ENCODE measurements at places on chromosomes 5 and 9.

DNA sequence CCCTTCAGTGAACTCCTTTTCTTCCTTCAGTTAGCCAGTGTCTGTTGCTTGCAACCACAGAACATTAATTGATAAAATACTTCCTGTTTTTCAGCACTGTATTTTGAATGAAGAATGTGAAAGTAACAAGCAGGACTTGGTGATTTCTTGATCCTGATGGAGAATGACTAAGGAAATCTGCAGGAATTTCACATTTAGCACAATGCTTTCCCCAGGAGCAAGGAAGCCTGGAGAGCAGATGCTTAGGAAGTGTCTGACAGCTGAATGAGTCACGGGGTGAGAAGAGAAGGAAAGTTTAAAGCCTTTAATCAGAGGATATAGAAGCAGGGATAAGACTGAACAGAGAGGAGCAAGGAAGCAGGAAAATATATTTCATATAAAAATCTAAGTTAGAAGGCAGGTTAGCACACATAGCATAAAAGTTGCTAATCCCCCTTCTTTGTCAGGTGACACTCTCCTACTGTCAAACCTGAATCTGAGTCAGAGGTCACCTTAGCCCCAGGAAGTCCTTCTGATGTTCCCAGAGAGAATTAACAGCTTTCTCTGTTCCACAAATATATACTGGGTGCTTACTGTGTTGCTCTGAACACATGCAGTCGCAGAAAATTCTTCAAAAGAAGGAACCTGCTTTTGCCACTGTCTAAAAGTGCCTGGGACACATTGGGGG, 59.7 kb downstream of the GNA14 start:
- no peak for DNase-seq

GRCh38 chr5:157575381-157576020, at the start of gene ADAM19:
Gene ADAM19, minus strand, starts transcription at chr5:157575775. Its CDS starts 79 bp downstream, at chr5:157575696.
- DNase-seq, result peak; percentile 50

GRCh38 chr5:125521289-125521688, 774.9 kb upstream of the ZNF608 start:
- no peak for DNase-seq

DNA sequence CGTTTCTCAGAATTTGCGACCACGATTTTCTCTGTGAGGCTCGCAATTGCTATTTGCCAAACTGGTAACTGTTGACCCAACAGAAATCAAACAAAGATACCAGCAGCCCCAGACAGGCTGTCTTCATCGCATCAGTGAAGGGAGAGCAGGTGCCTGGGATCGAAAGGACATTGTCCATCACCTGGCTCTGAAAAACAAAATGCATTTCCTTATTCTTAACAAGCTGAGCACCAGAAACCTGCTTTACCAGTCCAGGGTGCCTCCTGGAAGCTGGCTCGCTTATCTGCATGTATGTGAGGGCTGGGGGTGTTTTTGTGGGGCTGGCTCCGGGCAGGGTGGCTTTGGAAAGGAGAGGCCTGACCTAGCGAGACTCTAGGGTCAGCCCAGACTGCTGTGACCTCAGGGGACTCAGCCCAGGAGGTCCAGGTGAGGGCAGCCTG, 24.7 kb downstream of the WWC1 start:
- no peak for DNase-seq

- DNase-seq, result no peak
Observed at GRCh38 chr9:14652729-14653377, 40.4 kb downstream of the ZDHHC21 start.

- no peak for DNase-seq
Observed at GRCh38 chr9:132788378-132788777, 89.7 kb downstream of the AK8 start.

DNA sequence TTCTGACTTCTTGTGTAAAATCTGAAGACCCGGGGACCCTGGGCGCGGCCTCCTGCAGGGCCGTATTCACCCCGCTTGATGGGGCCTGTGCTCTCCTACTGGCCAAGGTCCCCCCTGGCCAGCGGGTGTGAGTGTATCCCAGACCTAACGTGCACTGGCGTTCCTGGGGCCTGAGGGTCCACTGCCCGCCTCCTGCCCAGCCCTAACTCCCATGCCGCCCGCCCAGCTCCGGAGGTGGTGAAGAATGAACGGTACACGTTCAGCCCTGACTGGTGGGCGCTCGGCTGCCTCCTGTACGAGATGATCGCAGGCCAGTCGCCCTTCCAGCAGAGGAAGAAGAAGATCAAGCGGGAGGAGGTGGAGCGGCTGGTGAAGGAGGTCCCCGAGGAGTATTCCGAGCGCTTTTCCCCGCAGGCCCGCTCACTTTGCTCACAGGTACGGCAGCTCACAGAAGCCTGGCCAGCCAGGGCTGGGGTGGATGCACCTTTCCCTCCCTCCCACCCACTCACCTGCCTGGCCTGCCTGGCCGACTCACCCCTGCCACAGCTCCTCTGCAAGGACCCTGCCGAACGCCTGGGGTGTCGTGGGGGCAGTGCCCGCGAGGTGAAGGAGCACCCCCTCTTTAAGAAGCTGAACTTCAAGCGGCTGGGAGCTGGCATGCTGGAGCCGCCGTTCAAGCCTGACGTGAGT, 9.5 kb downstream of the GRK6 start:
- DNase-seq, result no peak

GRCh38 chr9:93020151-93020550, 38.4 kb upstream of the SUSD3 start:
- DNase-seq, result no peak

DNA sequence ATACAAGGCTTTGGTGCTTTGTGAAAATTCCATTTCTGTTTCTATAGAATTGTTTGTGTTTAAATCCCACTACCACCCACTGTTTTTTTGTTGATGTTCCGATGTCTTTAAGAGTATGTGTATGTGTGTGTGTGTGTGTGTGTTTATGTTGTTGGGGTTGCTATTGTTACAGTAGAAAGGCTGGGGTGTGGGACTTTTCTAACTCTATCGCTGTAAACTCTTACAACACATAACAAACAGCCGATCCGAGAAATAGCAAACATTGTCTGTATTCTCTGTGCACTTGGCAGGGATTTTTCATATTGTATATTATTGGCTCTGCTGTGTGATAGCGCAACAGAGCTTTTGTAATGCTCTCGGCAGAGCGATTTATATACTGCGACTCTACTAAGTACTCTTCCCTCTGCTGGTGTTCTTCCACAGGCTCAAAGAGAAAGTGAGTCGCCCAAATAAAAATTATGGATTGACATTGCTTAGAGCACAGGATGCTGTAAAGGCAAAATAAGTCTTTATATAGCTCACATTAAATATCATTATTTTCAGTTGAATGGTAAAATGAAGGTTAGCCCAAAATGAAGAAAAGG, 492.2 kb upstream of the ARRDC3 start:
- DNase-seq, result no peak

DNA sequence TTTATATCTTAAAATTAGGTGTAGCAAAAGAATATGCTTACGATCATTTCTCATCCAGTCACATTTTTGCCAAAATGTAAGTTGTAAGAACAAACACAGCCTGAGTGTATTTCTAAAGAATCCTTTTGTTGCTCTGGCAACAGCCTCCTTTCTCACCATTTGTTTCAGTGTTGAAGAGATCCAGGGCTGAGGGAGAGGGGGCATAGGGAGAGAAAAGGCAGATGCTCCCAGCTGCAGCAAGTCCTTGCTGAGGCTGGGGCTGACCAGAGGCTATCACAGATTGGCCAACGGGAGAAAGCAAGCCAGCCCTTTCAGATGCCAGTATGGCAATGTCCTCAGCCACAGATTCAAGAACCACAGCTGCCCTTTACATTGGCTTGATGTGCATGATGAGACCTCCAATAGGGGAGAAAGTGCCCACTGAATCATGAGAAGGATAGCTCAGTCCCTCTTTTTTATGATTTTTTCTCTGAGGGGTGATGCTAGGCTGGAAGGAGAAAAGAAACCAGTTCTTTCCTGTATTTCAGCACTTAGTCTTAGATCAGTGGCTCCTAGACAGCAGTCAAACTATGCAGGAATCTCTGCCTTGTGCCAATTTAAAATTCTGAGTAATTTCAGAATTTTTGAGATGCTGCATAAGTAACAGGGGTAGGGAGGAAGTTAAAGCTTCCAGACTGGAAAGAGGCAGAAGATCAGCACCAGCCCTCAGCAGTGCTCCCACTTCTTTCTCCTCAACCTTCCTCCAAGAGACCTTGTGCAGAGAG, 142.1 kb downstream of the LHFPL2 start:
- DNase-seq, result no peak

- no peak for DNase-seq
Observed at GRCh38 chr5:169146158-169146557, 154.8 kb downstream of the SLIT3 start.

- DNase-seq, result peak; percentile 63
Observed at GRCh38 chr9:15306757-15307522, at the start of gene TTC39B. Gene TTC39B, minus strand, starts transcription at chr9:15307216. Its CDS starts 91 bp downstream, at chr9:15307125.
